ENCODE measurements at places on chromosomes 13 and 19. TPM values are rescaled to one million over a fixed set of nuclear protein-coding genes. Genes with fewer than 3 reads are reported as not detected.

COL4A2 gene
- total RNA-seq, result 0.27 TPM

- no peak for DNase-seq
These were observed 183.0 kb downstream of the STK24 start for GRCh38 chr13:98393873-98394272.

- no peak for DNase-seq
These were observed 16.8 kb downstream of the ZNF83 start for GRCh38 chr19:52621376-52621775.

- DNase-seq, result no peak
These were observed 499 bp upstream of the KLK13 start for GRCh38 chr19:51065221-51065960.

ZNF616 gene
- total RNA-seq, result 4.0 TPM

DNA sequence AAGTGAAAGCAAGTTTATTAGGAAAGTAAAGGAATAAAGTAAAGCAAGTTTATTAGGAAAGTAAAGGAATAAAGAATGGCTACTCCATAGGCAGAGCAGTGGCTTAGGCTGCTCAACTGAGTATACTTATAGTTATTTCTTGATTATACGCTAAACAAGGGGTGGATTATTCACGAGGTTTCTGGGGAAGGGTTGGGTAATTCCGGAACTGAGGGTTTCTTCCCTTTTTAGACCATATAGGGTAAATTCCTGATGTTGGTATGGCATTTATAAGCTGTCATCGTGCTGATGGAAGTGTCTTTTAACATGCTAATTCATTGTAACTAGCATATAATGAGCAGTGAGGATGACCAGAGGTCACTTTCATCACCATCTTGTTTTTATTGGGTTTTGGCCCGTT lies 194.3 kb downstream of the DLEU7 start:
- no peak for DNase-seq

ZNF667 gene
- total RNA-seq, result 5.7 TPM

- no peak for DNase-seq
These were observed 17.0 kb downstream of the CYP2F1 start for GRCh38 chr19:41131186-41131585.

DNA sequence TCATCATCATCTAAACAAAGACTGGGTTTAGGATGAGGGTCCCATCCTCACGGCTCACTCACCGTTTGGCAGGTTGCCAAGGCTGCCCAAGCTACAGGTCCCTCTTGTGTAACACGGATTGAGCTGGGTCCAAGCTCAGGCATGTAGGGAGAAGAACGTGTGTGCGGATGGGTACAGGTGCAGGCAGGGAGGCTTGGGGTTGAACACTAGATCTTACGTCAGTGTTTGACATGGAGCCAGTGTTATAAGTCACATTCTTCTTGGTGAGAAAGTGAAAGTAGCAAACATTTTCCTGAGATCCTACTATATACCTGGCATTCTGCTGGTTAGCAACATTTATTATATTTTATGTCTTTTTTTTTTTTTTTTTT lies 136.8 kb upstream of the RNF113B start:
- DNase-seq, result no peak

ADGRE2 gene
- 46.0 TPM for total RNA-seq

PINLYP gene
- 5.4 TPM for total RNA-seq

GRCh38 chr13:77698201-77699058 lies 943 bp downstream of the SLAIN1 start:
- peak; percentile 22 for DNase-seq

GRCh38 chr19:6677495-6677882 lies 7.5 kb upstream of the TNFSF14 start:
- DNase-seq, result no peak

GRCh38 chr19:44869733-44870470 lies 21.2 kb upstream of the TOMM40 start:
- peak; percentile 68 for DNase-seq

SYDE1 gene
- total RNA-seq, result 6.2 TPM

CCDC106 gene
- total RNA-seq, result 8.3 TPM

DNA sequence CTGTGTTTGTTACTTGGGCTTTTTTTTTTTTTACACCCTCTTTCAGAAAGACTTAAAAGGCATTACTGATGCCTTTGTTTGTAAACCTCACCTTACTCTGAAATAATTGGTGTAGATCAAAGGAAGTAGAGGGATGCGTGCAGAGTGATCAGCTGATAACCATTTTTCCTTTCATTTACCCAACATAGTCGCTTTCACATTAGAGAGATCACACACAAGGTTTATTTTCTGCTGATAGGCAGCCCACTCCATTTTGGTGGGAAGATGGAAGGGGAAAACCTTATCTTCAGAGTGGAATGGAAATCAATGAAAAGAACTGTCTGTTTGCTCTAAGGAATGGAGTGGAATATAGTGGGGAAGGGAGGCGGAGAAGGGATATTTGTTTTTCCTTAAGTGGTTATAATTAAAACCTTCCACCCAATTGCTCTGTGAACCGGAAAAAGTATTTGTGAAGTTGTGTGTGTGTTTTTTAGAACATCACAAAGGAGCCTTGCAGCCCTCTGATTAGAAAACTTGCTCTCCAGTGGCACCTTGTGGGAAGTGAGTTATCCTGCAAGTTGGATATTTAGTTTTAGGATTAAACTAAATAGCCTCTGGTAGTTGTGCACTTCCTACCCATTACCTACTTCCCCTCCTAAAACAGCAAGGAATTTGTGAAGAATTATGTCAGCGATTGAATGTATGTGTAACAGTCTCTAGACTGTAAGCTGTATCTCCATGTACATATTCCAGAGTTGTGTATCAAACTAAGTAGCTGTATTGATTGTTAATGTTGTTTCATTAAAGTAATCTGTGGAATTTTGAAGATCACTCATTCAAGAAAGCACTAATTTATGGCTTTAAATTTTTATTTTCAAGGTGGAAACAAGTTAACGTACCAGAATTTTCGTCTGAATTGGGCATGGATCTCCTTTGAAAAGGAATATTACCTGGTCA lies 76.8 kb downstream of the FREM2 start:
- no peak for DNase-seq

- no peak for DNase-seq
These were observed 76.0 kb downstream of the RASA3 start for GRCh38 chr13:114056205-114057013.

GRCh38 chr19:15118248-15118647 lies 11.0 kb downstream of the SYDE1 start:
- no peak for DNase-seq

FFAR1 gene
- total RNA-seq, result 0.27 TPM

- no peak for DNase-seq
These were observed 23.5 kb downstream of the CAPS start for GRCh38 chr19:5937550-5937949.

ZNF709 gene
- 7.5 TPM for total RNA-seq

CGB2 gene
- not detected for total RNA-seq

ATP8B3 gene
- 4.3 TPM for total RNA-seq

Measured in hematopoietic multipotent progenitor cell (in vitro differentiated cells).